ENCODE measurements at places on chromosomes 4 and X.

DNA sequence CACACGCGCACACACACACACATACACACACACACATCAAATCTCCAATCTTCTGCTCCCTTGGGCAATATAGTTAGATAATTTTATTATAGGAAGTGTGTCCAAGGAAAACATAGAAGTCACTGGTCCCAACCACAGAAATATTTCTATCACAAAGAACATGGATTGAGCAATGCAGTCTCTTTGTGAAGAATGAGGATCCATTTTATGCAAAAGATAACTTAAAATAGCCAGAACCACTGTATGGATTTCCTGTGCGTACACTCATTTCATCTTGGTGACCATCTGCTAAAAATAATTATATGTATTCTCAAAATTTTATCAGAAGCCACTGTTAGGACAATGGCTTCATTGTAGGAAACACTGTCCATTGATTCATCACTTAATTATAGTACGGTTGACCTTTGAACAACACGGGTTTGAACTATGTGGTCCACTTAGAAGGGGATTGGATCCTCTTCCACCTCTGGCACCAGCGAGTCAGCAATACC, 169.6 kb upstream of the MXRA5 start:
- DNase-seq: no peak

DNA sequence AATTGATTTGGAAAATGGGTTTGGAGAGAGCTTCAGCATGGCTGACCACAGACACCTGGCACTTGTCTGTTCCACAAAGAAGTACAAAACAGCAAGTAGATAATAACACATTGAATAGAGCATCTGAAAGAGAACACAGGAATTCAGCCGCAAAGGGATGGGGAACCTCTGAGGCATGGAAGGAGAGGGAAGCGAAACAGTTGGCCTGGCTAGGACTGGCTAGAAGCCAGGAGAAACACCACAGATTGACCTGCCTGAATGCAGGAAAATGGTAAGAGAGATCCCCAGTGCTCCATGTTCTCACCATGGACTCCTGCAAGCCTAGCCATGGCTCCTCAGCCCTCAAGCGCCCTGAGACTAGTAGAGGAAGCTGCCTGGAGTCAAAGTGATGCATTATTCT, 169.7 kb upstream of the SH3RF1 start:
- no peak for DNase-seq

DNA sequence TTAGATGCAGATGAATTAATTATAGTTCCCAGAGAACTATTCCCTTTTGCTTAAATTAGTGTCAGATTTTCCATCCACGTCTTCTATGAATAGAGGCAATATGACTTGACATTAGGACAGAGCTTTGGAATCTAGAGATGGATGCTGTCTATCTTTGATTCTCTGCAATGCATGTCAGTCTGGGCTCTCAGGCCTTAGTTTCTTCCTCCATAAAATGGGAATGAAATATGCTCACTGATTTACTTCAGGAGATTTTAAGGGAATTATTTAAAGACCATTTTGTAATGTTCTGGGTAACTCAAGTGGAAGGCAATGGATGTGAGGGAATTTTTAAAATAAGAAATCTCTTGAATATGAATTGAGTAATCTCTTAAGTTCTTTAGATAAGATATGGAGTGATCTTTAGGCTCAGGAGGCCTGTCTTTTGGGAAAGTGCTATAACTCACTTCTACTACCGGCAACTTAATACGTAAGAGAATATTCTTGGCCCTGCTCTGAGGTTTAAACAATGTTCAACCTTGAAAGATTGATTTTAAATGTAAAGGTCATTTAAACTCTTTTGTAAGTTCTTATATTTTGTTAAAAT, 29.0 kb downstream of the MGST2 start:
- DNase-seq: no peak

DNA sequence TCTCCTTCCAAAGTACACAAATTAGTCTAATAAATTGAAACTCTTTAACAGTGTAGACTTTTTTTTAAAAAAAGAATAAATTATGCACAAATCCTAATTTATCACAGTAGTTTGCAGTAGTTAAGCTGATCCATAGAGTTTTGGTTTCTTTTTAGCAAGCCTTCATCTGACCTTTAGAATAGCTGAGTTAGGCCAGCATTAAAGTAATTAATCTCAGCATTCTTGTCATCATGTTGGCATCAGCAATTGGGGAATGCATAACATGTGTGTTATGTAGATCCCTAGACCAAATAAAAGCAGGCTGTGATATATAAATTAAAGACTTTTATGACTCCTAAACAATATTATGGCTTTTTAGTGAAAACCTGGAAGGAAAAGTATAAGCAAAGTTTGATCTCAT, 426.5 kb upstream of the PABPC4L start:
- no peak for DNase-seq

DNA sequence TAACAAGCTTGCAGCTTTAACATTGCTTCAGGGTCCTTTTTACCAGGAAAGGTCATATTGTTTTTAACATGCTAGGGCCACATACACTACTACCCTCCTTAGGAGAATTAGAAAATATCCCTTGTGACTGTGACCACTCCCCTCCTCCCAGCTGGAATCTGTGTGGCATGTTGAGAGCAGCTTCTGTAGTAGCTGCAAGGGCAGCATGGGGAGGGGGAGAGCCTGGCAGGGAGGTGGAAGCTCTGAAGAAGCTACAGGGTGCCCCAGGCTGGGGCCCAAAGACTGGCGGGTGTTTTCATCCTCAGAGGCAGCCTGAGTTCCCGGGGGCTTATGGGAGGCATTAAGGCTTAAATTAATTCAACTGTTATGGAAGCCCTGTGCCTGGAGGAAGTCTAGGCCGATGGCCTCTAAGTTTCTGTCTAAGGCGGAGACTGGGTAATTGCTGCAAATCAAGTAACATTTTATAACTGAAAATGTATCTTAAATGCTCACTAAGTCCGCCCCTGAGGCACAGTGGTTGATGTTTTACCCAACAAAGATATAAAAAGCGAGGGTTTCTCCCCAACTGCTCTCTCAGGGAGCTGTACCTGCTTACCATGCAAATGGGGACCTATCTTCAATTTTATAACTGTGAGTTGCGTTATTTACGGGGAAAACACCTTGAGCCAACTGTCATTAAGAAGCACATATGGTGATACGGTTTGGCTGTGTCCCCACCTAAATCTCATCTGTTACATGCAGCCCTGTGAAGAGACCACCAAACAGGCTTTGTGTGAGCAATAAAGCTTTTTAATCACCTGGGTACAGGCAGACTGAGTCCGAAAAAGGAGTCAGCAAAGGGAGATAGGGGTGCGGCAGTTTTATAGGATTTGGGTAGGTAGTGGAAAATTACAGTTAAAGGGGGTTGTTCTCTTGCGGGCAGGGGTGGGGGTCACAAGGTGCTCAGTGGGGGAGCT, 37.4 kb upstream of the STS start:
- DNase-seq: no peak

DNA sequence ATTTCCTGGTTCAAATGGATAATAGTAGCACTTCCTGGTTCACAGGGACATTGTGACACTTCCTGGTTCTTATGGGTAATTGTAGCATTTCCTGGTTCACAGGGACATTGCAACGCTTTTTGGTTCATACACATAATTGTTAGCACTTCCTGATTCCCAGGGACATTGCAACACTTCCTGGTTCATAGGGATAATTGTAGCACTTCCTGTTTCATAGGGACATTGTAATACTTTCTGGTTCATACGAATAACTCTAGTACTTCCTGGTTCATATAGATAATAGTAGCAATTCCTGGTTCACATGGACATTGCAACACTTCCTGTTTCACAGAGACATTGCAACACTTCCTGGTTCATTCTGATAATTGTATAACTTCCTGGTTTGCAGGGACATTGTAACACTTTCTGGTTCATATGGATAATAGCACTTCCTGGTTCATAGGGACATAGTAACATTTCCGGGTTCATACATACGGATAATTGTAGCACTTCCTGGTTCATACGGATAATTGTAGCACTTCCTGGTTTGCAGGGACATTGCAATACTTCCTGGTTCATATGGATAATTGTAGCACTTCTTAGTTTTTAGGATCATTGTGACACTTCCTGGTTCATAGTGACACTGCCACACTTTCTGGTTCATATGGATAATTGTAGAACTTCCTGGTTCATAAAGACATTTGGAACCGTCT, 61.6 kb upstream of the CD99 start:
- DNase-seq: no peak

- no peak for DNase-seq
Measured at GRCh38 chrX:24098932-24099331, 44.2 kb downstream of the EIF2S3 start.

- no peak for DNase-seq
Measured at GRCh38 chrX:46589977-46590723, 16.6 kb downstream of the CHST7 start.

DNA sequence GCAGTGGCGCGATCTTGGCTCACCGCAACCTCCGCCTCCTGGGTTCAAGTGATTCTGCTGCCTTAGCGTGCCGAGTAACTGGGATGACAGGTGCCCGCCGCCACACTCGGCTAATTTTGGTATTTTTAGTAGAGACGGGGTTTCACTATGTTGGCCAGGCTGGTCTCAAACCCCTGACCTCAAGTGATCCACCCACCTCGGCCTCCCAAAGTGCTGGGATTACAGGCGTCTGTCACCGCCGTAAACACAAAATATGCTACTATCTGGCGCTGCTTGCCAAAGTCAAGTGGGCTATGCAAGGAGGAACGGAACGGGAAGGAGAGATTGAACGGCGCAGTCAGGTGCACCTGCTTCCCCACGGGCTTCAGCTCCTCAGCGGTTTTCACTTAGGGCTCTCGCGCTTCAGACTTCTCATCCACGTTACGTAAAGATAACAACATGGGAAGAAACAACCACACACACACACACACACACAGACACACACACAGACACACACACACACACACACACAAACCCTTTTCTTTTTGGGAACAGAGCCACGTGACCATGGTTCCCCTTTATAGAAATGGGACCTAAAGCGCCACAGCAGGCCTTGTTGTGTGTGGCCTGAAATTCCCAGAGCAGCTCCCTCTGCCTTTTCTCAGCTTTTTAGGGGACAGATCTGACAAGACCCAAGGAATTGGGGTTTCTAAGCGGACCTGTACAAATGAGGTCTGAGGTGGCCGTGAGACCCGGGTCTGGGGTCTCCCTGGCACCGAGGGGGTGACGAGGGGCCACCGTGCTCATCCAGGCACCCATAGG, 1.5 kb downstream of the P2RY8 start:
- DNase-seq: no peak

DNA sequence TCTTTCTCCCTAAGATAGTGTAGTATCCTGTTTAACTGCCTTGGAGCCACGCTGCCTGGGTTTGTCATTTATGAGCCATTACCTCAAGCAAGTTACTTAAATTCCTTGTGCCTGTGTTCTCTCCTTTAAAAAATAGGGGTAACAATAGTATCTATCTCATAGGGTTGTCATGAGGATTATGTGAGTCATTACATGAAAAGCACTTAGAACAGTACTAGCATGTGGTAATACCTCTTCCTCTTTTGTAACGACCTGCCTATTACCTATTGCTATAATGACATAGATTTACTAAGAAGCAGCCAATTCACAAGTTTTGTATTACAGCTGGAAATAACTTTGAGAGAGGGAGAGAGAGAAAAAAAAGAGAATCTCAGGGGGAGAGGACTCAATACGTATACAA, 834.7 kb downstream of the RAPGEF2 start:
- DNase-seq: no peak

GRCh38 chr4:67593741-67594175, 35.2 kb downstream of the STAP1 start:
- DNase-seq: no peak

DNA sequence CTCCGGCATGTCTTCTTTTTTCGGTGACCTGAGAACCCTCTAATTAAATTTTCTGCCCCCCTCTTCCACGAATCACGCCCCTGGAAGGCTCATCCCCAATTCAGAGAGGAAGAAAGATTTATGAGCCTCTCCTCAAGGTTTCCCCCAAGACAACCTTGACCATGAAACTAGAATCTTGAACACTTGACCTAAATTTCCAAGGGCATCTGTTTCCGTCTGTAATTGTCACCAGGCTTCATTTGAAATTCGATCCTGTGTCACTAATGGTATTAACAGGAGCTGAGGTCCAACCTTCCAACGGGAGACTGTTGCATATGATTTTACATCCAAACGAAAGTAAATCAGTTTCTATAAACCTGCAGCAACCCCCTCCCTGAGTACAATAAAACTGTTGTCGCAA, 139.9 kb upstream of the ZIC3 start:
- DNase-seq: no peak

DNA sequence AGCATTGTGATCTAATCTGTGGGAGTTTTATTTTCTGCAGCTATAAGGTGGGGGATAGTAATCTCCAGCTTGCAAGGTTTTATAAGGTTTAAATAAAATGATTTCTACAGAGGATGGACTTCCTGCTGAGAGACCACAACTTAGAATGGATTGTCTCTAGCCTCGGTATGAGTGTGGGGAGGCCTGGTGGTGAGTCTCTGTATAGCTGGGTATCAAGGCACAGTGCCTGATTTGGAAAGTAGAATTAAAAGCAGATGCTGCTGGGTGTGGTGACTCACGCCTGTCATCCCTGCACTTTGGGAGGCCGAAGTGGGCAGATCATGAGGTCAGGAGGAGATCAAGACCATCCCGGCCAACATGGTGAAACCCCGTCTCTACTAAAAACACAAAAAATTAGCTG, 162.0 kb upstream of the GATB start:
- no peak for DNase-seq

DNA sequence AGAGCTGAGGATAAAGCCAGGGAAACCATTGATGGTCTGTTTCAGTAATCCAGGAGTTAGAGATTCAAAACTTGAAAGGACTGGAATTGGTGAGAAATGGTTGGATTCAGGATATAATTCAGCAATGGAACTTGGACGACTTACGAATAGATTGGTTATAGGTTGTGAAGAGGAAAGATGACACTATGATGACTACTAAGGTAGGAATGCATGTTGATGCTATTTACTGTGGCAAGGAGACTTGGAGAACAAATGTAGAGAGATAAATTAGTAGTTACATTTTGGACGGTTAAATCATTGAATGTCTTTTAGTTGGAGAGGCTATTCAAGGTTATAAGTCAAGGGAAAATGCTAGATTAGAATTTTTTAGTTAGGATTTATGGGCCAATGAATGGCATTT, 365.4 kb upstream of the TECRL start:
- DNase-seq: no peak

DNA sequence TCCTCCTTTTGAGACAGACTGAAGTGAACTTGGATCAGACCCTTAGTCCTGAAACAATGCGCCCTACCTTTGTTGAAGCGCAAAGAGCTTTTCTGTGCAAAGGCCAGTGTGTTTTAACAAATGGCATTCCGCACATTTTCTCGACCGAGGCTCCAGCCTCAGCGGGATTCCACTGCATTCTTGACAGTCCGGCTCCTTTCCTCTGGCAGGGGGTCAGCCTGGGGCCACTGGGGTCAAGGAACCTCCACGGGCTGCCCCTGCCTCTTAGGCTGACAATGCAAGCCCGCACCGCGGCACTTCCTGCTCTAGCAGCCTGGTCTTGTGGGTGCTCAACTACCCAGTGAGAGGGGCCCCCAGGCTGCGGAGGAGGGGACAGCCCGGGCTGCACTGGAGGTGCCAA, 47.2 kb upstream of the TFDP3 start:
- no peak for DNase-seq

DNA sequence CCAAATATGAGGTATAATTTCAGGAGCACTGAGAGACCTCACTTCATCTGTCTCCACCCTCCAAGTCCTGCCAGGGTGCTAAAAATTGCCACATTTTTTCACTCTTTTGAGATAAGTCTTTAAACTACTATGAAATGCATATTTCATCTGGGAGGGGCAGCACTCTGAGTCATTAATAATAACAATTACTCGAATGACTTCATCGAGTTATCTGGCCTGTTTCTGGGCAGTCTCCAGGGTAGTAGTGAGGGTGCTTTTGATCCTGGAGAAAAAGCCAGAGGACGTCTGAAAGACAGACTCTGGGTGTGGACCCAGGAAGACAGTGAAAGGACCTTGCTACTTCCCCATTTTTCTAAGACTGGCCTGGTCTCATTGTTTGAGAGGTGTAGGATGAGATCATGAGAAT, 42.3 kb upstream of the SRD5A3 start:
- DNase-seq: no peak
